ENCODE measurements at places on chromosomes 2 and 18.

- DNase-seq, result no peak
These were observed 86.2 kb upstream of the GLS start for GRCh38 chr2:190794377-190794776.

- no peak for DNase-seq
These were observed 4.0 kb downstream of the LPIN1 start for GRCh38 chr2:11750422-11750821.

DNA sequence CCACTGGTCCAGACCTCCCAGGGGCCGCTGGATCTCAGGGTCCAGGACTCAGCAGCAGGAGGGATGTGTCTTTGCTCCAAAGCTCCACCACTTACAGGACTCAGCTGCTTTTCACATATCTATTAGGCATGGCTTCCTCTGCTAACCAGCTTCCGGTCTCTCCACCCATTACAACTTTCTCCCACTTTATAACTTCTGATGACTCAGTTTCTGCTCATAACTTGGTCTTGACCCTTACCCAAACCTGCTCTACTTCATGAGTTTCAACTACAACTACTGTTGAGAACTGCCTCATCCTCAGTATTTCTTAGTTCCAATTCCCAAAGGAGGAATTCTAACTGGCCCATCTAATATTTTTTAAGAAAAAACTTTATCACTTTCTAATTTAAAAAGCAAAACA is 17.2 kb downstream of the SULT1C2 start:
- no peak for DNase-seq

DNA sequence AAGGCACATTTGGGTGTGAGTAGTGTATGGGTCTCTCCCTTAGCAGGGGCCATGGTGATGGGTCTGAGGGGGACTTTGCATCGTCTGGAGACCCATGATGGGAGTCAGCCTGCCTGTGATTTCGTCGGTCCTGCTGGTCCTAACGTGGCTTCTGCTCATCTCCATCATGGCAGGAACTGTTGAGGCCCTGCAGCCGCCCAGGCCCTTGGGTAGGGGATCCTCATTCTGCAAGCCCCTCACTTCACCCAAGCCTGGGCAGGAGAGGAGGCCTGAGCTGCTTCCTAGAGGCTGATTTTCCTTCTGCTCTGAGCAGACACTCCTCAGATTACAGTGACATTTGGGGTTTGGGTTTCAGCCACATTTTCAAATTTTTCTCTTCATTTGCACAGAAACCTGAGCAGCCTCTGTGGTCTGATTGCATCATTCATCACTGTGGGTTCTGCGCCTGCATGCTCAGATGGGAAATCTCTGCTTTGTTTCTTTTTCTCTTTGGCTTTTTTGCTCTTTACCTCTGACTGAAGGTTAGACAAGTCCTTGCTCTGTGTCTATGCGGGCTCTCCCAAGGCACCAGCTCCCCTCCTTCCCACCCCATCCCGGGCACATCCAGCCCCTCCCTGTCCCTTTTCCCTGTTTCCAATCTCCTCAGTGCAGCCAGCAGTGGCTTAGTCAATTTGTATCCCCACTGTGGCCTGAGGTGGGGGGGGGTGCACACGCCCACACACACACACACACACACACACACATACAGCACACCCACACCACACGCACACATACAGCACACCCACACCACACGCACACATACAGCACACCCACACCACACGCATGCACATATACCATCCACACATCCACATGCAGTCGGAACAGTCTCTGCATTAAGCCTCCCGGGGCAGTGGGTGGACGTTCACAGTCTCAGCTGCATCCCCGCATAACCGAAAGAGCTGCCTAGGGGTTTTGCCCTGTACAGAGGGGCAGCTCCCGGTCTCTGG is 305.4 kb upstream of the HS6ST1 start:
- DNase-seq, result peak; percentile 78

DNA sequence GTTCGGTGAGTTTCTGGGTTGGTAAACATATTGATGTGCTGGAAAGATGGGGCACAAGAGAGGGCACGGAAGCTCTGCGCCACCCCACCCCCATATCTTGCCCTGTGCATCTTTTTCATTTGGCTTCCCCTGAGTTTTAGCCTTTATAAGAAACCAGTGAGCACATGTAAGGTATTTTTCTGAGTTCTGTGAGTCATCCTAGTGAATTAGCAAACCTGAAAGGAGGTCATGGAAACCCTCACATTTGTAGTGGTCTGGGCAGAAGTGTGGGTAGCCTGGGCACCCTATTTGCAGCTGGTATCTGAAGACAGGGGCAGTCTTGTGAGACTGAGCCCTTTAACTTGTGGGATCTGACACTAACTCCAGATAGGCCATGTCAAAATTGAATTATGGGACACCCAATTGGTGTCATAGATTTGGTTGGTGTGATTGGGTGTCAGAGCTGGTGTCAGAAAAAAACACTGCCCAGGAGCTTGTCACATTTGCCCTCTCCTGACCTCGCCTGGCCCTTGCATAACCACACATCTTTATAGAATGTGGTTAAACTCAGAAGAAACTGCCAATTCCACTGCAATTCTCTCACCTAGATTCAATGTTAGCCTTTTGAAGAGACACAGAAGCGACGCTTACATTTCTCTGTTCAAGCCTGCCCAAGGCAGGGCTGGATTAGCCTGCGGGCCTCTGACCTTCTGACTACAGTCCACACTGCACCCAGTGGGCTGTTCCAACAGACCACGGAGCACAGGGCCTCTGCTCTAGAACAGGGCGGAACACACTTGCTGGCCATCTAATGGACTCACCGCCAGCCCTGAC is 12.0 kb upstream of the GALM start:
- DNase-seq, result no peak

- DNase-seq, result peak; percentile 31
These were observed 188.2 kb downstream of the BCL2 start for GRCh38 chr18:63131106-63131958.

DNA sequence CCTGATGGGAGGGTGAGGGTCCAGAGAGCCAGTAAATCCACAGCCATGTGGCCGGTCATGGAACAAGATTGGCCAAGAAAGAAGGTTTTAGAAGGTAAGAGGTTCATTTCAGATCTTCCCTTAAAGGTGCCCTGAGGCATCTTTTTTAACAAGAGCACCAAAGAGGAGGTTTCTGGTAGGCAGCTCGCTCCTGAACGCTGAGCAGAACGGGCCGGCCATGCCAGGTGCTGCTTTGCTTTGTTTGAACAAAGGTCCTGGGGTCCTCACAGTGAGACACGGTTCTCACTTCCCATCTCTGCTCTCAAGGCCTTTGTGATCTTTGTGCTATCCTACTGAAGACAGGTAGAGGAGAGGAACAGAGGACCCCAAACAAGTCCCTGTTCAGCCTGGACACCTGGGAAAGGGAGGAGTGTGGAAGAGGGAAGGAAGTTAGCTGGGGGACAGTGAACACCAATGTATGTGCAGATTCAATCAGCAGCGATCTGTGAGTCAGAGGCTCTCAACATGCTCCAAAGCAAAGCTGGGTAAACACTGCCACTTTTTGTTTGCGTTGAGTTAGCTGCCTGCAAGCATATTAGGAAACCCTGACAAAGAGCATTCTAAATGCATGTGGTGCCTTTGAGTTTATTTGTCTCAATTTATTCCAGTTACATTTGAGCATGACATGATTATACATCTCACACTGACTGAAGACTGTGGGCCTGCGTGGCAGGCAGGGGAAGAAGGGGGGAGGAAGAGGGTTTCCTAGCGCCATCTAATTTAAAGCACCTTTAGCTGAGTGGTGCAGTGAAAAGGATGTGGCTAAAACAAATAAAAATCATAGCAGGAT is 102.4 kb downstream of the ASB1 start:
- no peak for DNase-seq
